ENCODE measurements at places on chromosomes 6 and 20.

GRCh38 chr6:12232339-12232738 is 57.8 kb upstream of the EDN1 start:
- no peak for DNase-seq

- no peak for DNase-seq
Observed at GRCh38 chr6:103153016-103153415, 1706.7 kb downstream of the HACE1 start.

DNA sequence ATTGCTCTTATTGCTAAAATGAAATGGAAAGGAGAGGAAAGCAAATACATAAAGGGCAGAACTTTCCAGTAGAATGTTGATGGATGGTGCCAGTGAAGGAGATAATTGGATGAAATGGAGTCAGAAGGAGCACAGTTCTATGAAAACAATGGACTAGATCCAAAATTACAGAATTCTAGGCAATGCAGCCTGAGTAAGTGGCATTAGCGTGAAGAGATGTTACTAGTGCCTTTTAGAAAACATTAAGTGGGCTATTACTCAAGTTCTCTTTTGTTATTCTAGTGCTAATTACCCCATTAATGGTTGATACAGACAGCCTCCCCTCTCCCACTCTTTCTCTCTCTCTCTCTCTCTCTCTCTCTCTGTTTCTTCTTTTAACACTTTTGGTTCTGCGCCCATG is 209.5 kb upstream of the RGS17 start:
- DNase-seq: no peak

DNA sequence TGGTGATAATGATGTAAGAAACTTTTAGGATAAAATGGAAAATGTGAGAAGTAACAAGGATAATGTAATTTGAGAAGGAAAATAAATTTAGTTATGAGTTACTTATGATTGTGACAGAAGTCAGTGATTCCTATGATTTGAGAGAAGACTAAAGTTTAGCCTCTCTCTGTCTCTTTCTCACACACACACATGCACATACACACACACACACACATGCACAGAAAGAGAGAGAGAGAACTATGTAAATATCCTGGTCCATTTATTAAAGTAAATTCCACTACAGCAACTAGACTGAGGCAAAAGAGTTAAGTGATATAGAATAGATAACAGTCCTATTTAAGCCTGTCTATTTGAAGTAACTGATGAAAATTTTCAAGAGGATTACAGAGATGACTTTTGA is 375.2 kb downstream of the CD109 start:
- DNase-seq: no peak
